ENCODE measurements at places on chromosomes 6 and 20.

- no peak for DNase-seq
These were observed 42.9 kb downstream of the TMEM244 start for GRCh38 chr6:129818251-129818650.

DNA sequence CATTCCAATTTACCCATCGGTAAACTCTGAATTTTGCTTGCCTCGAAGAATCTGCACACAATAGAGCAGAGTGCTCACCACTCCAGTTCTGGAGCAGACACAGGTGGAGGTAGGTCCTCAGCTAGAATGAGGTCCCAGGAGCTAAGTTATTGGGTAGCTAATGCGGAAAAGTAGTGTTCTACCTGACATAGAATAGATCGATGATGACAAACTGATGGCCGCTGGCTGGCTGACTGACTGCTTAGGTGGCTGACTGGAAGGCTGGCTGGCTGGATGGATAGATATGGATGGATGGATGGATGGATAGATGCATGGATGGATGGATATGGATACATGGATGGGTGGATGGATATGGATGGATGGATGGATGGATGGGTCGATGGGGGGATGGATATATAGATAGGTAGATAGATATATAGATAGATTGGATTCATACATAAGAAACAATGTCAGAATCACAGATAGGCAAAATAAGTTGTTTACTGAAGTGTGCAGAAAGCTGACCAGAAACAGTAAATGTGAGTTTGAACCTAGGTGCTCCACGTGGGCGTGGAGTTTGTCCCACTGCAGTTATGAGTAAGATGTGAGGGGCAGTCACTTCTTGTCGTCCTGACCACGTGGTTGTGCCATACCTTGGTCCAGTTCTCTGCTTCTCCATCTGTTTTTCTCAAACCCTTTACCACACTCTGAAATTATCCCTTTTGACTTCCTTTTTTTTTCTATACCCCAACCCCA, 62.1 kb downstream of the TBXT start:
- no peak for DNase-seq

DNA sequence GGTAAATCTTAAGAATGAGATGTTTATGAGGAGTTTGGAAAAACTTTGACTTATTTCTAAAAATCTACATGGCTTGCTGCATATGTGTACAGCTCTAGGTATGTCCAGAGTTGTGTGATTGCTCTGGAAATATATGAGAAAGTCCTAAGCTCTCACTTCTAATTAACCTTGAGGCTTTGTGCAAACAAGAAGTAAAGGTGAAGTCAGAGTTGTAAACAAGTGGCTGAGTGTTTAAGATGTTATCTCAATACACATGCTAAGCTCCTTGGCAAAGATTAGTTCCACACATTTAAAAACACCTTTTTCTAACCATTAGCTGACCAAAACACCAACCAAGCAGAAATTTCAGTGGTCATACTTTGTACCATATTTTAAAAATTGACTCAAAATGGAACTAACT, 684.2 kb downstream of the HTR1B start:
- no peak for DNase-seq

DNA sequence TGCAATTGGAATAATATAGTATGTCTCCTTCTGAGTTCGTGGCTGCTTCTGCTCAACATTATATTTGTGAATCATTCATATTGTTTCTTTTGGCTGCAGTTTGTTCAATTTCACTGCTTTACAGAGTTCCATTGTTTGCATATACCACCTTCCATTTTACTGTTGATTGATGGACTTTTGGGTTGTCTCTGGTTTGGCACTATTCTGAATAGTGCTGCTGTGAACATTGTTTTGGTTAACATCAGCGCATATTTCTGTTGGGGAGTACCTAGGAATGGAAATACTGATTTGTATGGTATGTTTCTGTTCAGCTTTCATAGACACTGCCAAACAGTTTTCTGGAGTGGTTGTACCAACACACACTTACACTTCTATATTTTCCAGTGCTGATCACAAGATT, 46.9 kb downstream of the UST start:
- no peak for DNase-seq

GRCh38 chr6:169386411-169387057, 132.9 kb upstream of the THBS2 start:
- DNase-seq, result peak; percentile 17

GRCh38 chr6:27547157-27548075, 74.5 kb upstream of the ZNF184 start:
- DNase-seq, result no peak

GRCh38 chr20:23582293-23582692, 14.0 kb upstream of the CST9L start:
- no peak for DNase-seq

- DNase-seq, result no peak
These were observed 689.3 kb upstream of the FLRT3 start for GRCh38 chr20:15026759-15027158.

- no peak for DNase-seq
These were observed 128.9 kb downstream of the GMDS start for GRCh38 chr6:2116496-2116895.

DNA sequence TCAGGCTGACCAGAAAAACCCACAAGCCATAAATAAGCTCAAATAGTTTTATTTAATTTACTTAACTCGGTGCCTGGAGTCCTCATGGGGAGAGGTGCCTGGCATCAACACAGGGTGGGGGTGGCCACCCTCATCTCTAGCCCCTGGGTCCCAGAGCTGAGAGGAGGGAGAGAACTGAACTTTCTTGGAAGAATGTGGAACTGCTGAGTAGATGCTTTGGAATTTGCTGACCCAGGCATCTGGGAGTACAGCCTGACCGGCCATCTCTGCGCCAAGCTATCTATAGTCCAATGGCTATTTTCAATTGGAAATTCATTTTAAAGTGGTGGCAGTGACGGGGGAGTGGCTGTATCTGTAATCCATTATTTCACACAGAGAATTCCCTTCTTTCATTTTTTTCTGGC, 104.8 kb downstream of the CDH26 start:
- peak; percentile 36 for DNase-seq

DNA sequence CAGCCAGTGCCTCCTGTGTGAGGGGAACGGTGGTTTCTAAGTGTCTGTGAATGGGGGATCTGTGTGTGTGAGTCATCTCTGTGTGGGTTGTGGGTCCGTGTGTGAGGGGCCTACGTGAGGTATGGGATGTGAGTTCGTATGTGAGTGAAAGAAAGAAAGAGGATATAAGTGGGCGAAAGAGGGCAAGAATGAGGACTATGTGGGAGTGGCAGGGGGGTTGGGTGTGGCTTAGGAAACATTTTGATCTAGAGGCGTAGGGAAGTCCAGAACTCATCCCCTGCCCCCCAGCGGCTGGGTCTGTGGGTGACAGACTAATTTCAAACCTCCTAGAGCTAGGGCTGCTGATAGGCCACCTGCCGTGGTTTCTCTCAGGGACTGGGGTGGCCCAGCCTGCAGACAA, 35.5 kb downstream of the DHX35 start:
- no peak for DNase-seq

DNA sequence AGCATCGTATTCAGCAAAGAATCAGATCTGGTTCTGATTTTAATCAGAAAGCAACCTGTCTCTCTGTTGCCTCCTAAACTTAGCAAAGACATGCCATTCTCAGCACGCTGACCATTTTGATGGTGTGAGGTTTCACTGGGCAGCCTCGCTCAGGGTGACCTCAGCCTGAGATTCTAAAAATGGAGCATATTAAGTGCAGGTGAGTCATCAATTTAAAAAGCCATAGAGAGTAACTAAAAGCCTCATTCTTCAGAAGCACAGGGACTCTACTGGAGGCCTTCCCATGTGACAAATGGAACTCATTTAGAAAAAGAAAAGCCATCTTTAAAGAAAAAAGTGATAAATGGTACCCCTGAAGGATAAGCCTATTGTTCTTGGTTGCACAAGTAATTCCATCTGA, 91.3 kb downstream of the FILIP1 start:
- DNase-seq, result no peak

DNA sequence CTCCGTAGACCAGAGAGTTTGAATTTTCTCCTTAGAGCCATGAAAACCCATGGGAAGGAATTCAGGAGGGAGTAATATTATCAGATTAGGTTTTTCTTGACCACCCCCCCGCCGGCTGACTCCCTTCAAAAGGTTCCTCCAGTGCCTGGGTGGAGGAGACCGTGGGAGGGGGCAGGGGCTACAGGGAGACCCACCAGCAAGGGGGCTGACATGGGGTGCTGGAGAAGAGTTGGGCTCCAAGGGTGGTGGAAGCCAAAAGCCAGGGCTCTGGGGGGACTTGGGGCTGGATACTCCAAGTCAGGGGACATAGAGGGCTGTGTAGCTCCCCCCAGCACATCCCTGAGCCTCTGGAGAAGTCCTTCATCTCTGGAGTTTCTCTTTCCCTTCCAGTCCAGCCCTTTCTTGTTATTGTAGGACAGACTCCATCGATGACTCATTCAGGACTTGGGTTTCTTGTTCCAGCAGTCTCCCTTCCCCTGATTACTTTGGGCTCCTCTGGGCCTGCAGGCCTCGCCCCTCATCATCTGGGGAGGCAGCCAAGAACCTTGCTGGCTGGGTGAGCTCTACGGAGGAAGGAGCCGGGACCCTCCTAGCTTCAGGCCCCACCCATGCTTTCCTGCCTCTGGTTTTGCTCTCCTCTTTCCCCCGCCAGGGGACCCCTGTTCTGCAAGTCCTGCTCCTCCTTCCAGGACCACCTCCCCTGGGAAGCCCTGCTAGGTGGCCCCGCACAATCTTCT, 10.5 kb upstream of the KIAA1755 start:
- DNase-seq, result peak; percentile 97

- DNase-seq, result peak; percentile 44
These were observed 587.2 kb downstream of the EPM2A start for GRCh38 chr6:145147981-145148749.

GRCh38 chr20:61930776-61931475, 134.8 kb downstream of the TAF4 start:
- DNase-seq, result no peak

- no peak for DNase-seq
These were observed 43.0 kb downstream of the RALGAPB start for GRCh38 chr20:38515631-38516030.

GRCh38 chr6:35370785-35371493, 28.6 kb downstream of the PPARD start:
- no peak for DNase-seq

- DNase-seq, result no peak
These were observed 91.0 kb upstream of the ESR1 start for GRCh38 chr6:151716526-151716932.

- no peak for DNase-seq
These were observed 209.0 kb downstream of the SIM1 start for GRCh38 chr6:100255701-100256100.

DNA sequence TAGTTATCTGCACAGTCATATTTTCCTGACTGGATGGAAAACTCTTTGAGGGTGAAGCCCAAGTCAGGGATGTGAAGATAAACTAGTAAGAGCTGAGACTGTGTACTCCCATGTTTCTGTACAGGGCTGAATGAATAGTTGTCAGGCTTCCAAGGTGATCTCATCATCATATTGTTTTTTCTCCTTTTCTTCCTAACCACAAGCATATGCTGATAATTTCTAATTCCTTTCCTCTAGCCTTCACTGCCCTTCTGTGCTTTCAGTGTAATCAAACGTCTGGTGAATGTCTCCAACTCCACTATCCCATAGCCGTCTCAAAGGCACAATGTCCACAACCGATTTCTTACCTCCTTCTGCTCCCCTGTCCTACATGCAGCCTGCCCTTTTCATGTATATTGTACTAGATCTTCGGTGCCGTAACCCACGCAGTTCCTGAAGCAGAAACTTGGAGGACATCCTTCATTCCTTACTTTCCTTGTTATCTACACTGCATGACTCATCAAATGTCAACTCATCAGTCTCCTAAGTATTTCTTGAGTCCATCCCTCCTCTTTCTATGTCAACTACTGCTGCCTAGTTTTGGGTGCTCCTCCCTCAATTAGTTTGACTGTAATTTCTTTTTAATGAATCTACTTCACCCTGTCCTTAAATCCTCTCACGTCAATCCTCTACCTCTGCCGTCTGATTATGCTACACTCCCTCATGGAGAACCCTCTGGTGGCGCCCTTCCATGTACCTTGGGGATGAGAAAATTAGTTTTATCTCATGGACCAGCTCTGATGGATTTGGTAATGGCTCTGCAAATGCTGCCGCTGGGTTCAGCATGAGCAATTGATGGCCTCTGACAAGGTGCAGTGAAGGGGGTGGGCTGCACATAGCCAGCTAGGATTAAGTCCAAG, 21.9 kb downstream of the NCOA7 start:
- DNase-seq, result peak; percentile 96

DNA sequence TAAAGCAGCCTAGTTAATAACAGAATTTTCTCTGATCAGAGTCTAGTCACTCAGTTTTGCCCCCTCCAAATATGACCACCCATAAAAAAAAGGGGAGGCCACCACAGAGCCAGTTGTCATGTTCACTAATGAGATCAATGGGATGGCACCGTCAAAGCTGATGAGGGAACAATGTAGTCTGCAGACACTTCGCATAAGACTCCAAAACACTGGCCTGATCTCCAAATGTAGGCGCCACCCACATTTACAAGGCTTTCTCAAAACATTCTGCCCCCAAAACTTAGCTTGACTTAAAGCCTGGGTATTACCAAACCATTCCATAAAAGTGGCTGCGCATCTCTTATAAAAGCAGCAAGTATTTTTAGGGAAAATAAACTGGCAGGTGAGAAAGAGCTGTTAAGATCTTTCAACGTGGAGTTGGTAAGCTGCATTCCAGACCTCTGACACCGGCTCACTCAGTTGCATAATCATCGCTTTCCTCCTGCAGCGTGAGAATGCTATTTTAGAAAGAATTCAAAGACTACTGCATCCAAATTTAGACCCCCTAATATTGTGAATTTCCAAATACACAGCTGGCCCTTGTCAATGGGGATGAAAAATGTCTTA, 59.3 kb downstream of the TBC1D7 start:
- DNase-seq, result peak; percentile 34

GRCh38 chr6:31531162-31531561, 2.4 kb downstream of the MCCD1 start:
- DNase-seq, result no peak

DNA sequence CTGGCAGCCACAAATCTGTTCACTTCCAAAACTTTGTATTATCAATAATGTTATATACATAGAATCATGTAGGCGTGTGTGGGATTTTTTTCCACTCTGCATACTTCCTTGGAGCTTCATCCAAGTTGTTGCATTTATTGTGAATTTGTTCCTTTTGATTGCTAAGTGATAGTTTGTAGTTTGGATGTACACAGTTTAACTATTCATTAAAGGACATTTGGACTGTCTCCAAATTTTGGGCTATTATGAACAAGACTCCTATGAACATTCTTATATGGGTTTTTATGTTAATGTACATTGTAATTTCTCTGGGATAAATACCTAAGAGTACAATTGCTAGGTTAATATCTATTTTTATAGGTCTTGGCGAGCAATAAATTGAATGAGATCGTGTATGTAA, 36.2 kb upstream of the GCNT2 start:
- no peak for DNase-seq

DNA sequence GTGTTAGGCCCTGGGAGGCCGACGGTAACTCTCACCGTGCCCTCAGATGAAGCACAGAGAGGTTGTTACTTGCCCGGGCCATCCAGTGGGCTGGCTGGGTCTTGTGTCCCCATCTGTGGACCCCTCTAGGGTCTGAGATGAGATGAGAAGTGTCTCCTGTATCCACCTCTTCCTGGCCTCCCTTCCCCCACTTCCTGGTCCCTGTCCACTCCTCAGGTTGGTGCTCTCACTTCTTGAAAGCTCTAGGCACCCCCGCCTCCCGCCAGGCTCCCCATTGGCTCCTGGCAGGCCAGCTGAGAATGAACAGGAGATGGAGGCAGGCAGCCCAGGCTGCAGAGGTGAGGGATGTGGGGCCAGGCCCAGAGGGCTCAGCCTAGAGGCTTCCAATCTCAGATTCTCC, 1.5 kb downstream of the MMP24OS start:
- DNase-seq, result no peak

All from non-pigmented ciliary epithelial cell (primary cell).